ENCODE measurements at places on chromosomes 6 and 20.

DNA sequence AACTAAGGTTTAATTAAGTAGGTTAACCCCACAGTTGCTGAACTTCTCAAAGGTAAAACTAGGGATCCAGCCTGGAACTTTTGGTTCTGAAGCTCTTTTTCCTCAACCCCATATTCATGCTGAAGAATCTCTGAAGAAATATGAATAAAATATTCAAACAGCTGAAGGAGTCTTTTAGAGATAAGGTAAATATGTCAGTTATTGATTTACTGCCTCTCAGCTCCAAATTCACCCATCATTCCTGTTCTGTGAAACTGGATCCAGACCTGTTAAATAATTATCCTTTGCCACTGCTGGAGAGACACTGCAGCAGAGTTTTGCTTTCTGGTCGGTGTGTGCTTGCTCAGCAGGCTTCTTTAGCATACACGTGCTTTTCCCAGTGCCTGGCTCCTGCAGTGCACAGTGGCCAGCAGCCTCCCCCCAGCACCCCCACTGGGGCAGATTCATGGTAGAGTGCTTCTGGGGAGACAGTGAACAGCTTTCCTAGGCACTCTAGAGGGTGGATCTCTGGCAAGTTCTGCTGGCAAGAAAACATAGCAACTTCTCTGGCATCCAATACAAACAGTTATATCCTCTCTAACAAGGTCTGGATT, 62.0 kb upstream of the BCLAF1 start:
- peak; percentile 31 for DNase-seq

GRCh38 chr6:143620447-143620846, 57.3 kb upstream of the PHACTR2 start:
- no peak for DNase-seq

DNA sequence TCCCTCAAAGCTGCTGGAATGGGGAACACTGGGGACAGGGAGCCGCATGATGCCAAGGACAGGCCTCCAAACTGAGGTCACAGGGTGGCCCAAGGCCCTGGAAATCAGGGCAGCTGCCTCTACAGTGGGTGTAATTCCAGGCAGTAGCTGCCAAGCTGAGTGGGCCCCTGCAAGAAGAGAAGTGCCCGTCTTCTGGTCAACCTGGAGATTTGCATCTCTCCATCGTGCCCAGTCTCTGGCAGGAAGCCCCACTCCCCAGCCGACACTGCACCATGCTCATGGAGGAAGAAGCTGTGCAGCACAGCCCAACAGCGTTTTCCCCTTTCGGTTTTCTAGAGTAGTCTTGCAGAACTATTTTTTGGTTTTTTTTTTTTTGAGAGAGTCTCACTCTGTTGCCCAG, 2.2 kb upstream of the FAM209A start:
- DNase-seq: no peak

DNA sequence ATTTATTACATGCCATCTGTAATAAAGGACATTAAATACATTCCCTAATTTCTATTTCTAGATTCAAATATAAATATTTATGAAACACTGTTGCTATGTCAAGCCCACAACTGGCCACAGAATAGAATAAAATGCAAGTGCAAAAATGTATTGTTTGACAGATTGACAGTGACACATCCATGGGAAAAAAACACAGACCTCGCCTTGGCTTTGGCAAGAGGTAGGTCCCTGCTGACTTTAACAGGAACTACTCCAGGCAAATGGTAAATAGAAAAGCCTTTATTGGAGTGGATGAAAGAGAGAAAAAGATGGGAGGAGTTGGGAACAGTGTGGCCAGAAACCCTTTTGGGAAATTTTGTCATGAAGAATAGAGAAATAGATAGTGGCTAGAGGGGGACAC, 622.9 kb downstream of the UTRN start:
- DNase-seq: no peak

DNA sequence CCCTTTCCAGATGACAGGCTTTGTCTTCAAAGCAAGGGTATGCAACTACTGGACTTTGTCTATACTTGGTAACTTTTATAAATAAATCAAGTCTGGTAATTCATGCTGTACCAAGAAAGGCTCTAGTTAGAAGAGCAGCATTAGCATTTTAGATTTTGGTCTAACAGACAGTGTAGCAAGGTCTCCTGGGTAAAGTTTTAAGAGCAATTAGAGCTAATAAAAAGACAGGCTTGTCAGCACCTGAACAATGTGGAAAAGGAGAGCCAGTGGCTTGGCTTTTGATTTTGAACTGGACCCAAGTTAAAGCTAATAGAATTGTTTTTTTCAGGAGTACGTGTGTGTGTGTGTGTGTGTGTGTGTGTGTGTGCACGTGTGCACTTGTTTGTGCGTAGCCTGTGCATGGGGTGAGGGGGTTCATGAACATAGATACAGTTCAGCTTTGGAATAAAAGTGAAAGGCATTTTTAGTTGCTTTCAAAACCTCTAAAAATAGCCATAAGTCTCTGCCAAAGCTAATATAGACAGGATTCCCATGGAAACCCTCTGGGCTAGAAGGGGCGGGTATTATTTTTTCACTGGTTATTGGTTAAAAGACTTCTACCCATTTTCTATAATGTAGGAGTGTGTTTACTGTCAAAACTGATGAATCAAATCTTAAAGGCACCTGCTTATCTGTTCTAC, 138.4 kb downstream of the KCNQ5 start:
- no peak for DNase-seq

Measured in iPS-NIHi11 (cell line).